ENCODE measurements at places on chromosomes 6 and 20.

DNA sequence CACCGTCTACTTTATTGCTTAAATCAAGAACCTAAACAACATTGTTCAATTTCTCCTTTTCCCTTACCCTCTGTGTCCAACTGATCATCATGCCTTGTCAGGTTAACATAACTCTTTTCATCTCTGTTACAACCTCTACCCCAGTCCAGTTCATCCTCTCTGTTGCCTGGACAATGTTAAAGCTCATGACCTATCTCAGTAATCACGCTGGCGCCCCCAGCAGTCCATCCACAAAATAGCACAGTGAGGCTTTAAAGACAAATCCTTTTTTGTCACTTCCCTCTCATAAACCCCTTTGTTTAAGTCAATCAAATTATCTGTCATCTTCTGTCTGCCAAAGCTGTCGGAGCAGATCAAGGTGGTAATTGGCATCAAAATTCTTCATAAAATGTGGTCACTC lies 140.1 kb downstream of the QKI start:
- peak; percentile 47 for DNase-seq

GRCh38 chr6:14143305-14143704 lies 25.7 kb downstream of the CD83 start:
- DNase-seq: no peak

- peak; percentile 94 for DNase-seq
Measured at GRCh38 chr6:43454696-43455530, 435 bp downstream of the DLK2 start.

DNA sequence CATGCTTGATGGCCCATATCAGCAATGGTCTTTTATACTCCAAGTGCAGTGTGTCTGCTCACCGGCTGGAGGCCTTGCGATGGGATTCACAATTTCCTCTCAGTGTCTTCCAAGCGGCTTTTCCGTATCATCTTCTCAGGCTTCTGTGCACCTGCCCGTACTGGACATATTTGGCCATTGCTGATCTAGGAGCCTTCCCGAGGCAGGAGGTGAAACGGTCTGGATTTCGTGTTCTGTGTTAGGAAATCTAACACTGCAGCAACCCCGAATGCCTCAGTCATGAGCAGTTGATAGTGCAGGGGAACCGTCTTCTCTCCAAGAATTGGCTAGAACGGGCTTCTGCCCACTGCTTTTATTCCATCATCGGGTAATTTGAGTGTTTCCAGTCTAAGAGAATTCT lies 60.5 kb downstream of the PPP1R14C start:
- no peak for DNase-seq

DNA sequence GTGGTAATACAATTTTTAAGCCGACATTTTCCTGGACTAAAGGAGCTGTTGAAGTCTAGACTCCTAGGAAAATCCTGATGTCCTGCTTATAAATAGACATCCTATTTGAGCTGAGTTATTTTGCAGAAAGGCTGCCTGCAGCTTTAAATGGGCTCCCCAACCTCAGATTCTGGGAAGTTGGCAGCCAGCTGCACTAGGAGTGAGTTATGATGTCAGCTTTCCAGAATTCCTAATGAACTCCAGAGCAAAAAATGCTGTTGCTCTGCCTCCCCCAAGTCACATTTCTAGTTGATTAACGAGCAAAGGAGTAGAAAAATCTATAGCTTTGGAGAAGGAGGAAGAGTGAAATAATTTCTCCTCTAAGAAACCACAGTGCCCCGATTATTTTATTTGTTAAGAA lies 346.3 kb upstream of the SULF2 start:
- peak; percentile 42 for DNase-seq

DNA sequence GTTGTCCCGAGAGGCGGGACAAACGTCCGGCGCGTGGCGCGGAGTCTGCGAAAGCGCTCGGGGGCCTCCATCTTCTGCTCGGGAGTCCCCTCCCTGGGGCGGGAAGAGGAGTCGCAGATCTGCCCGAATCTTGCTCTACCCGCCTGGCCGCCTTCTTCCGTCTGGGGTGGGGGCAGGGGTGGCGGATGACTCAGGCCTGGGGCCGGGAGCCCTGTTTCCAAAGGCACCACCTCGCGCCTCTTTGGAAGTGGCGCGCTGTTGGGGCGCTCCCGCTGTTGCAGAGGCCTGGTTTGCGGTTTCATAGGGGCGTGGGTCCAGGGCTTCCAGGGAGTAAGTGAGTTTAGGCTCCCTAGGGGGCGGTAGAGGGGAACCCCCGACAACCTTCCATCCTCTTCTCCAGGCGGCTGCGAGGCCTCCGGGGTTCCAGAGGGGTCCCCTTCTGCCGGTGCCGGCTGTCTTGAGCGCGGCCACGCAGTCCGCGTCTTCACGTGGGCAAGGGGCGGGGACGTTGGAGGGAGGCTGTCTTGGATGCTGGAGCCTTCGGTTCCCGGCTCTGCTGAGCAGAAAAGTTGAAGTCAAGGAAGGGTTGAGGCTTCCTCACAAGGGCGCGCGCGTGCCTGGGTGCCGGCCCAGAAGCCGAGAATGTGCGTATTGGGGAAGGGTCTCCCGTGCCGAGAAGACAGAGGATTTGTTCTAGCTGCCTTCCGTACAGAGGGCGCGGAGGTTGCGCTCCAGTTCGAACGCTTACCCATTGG lies 2.6 kb upstream of the TFAP2C start:
- peak; percentile 63 for DNase-seq

- DNase-seq: no peak
Measured at GRCh38 chr20:40702504-40702903, 13.5 kb upstream of the MAFB start.

- DNase-seq: no peak
Measured at GRCh38 chr20:1494436-1494835, 3.2 kb upstream of the SIRPB2 start.

GRCh38 chr20:44180814-44181213 lies 6.2 kb downstream of the JPH2 start:
- peak; percentile 35 for DNase-seq

GRCh38 chr20:20079102-20079784 lies 26.9 kb downstream of the CFAP61 start:
- DNase-seq: no peak

DNA sequence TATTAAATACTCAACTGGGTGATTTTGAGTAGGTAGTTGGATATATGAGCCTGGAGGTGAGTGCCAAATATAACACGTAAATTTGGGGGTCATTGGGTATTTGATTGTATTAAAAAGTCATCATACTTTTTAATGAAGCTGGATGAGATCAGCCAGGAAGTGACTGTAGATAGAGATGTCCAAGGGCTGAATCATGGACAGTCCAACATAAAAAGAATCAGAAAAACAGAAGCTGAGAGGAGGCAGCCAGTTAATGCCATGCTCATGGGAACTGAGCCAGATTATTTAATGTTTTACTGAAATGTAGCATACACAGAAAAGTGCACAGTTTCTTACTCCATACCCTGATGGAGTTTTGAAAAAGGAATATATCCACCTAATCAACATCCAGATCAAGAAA lies 435.5 kb upstream of the PLCB4 start:
- peak; percentile 24 for DNase-seq

DNA sequence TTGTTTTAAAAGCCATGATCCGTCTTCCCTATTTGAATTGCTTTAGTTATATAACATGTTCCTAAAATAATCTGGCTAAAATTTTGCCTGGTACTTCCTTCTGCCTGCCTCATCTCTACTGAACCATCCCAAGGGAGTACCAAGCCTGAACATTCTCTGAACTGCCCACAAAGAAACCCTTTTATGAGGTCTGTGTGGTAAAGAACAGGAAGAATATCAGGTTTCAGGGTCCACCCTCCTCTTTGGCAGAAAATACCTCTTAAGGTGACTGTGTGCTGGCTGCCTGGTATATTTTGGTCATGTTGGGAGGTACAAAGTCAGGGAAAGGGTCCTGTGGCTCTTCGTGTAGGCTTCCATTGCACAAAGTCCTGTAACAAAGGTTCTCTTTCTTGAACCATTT lies 574.1 kb upstream of the CHD6 start:
- no peak for DNase-seq

DNA sequence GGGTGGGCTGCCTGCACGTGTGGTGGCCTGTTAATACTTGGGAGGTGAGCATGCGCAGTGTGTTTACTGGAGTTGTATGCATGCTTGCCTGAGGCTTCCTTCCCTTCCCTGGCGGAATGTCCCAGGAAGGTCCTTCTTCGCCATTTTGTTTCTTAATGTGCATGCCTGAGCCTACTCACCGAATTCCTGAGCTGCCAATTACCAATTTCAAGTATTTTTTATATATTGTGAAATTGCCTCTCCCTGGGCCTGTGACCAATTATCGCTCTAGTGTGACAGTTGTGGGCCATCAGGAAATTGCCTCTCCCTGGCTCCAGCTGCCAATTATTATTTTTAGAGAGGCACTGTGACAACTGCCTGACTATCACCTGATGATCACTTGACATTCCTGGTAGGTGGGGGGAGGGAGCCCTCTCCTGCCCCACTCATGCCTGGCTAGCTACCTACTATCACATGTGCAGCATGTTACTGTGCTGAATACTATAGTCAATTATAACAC lies 70.0 kb downstream of the FAM50B start:
- DNase-seq: peak; percentile 71

DNA sequence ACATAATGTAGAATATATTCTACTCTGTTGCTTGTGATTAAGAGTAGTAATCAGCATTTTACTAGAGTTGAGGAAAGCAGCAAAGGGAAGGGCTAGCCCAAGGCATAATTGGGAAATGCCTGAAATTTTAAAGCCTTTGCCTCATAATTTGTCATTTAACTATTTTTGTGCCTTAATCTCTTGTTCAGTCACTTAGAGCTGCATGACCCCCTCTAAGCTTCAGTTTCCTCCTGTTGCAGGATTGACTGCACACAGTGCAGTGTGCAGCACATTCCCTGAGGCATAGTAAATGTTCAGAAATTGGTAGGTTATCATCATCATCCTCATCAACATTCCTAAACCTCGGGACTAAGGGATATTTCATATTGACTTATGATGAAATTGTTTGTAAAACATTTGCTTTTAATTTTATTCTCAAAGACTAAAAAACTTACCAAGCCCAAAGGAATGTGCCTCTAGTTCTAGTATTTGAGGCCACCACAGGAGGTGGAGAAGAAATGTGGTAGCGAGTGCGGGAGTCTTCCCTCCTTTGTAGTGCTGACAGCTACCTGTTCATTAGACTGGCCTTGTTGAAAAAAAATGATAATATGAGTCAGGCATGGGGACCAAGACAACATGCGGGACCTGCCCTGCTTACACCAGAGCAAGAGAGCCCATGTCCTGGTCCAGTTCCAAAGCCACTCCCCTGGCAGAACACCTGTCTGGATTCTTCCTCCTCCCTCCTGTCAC lies 14.8 kb upstream of the TENT5A start:
- DNase-seq: peak; percentile 72

DNA sequence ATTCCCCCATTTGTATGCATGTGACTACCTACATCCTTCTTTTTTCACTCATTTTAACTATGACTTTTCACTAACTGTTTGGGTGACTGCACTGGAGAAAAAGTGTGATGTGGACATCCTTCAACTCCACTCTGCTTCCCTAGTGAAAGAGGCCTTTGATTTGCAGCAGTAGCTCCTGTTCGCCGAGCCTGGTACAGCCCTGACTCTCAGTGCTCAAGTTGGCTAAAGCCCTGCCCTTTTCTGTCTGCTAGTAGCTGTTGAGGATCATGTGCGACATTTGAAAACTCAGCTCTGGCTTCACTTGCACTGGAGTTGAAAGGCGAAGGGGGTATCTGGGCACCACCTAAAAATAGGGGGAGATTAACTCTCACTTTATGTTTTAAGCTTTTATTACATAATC lies 42.1 kb downstream of the DAAM2 start:
- no peak for DNase-seq

- no peak for DNase-seq
Measured at GRCh38 chr20:13960525-13960924, 29.9 kb downstream of the SEL1L2 start.

DNA sequence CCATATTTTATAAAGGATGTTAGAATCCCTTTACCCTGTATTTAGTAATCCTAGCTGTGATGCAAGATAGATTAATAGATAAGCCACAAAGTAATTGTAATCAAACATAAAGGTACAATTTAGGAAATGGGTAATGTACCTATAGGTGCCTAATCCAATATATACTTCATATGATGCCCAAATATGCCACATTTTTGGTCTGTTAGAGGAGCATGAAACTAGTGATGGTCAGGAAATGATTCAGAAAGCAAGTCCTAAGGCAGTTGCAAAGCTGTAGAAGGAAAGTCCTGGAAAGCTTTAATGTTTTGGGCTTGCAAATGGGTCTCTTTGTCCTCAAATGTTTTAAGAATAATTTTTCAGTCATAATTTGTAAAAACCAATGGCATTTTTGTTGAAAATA lies 76.6 kb upstream of the PTPRK start:
- no peak for DNase-seq

- DNase-seq: no peak
Measured at GRCh38 chr6:126210398-126211075, 129.4 kb upstream of the CENPW start.

- DNase-seq: no peak
Measured at GRCh38 chr20:20969701-20970280, 136.4 kb downstream of the LINC00237 start.

GRCh38 chr20:21126581-21126870 lies 644 bp downstream of the KIZ start:
- no peak for DNase-seq

DNA sequence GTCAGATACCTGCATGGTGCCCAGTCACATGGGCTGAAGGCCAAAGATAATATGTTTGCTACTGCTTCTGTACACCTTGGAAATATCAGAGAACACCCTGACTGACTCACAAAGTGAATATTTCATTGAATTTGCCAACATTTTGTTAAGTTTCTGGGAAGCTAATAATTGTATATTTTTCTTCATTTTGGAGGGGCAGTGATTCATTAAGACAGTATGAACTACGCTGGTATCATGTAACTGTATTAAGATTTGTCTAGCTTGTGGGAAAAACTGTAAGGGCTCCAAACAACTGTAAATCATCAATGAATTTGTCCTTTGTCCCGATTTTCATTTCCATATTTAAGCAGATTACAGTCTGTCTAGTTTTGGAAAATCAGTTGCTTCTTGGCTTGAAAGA lies 102.3 kb upstream of the CCN2 start:
- DNase-seq: peak; percentile 23

All from AG20443 (cell line).